NCI-H2029 treated with DMSO at 0.1 percent for 48 hours (cell line): ENCODE measurements at places on chromosomes 7 and 10.

GRCh38 chr7:150937848-150938561, 40.1 kb downstream of the KCNH2 start:
- DNase-seq, result peak; percentile 28

GRCh38 chr7:33813331-33813730, 92.0 kb upstream of the BMPER start:
- DNase-seq, result no peak

- no peak for DNase-seq
Measured at GRCh38 chr7:17677408-17677807, 262.9 kb downstream of the SNX13 start.

DNA sequence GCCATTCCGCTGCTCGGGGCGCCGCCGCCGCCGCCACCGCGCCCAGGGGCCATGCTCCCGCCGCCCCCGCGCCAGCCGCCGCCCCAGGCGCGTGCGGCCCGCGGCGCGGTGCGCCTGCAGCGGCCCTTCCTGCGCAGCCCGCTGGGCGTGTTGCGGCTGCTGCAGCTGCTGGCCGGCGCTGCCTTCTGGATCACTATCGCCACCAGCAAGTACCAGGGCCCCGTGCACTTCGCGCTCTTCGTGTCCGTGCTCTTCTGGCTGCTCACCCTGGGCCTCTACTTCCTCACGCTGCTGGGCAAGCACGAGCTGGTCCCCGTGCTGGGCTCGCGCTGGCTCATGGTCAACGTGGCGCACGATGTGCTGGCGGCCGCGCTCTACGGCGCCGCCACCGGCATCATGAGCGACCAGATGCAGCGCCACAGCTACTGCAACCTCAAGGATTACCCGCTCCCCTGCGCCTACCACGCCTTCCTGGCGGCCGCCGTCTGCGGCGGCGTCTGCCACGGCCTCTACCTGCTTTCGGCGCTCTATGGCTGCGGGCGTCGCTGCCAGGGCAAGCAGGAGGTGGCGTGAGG, 383 bp downstream of the MARVELD1 start:
- no peak for DNase-seq

DNA sequence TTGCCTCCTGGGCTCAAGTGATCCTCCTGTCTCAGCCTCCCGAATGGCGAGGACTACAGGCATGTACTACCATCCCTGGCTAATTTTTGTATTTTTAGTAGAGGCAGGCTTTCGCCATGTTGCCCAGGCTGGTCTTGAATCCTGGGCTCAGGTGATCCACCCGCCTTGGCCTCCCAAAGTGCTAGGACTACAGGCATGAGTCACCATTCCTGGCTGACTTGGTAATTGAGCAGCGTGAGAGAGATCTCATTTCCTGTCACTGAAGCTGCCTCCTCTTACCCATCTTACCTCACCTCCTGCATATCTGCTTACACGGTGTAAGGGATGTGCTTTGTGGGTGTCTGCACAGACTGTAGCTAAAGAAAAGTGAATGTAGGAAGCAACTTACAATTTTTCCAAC, 9.7 kb downstream of the IFIT3 start:
- no peak for DNase-seq

GRCh38 chr7:18496341-18496700, 772 bp downstream of the HDAC9 start:
- DNase-seq, result no peak

DNA sequence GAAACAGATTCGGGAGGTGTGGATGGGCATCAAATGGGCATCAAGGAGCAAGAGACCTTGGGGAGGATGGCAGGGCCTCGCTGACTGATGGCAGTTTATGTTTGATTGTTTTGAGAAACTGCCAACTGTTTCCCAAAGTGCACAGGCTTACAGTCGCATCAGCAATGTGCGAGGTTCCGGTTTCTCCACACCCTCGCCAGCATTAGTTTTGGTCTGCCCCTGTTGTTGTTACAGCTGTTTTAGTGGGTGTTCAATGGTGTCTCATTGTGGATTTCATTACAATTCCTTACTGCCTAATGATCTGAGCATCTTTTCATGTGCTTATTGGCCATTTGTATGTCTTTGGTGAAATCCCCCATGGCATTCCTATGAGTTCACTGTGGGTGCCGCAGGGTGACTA, 24.4 kb downstream of the AKR1E2 start:
- DNase-seq, result no peak

DNA sequence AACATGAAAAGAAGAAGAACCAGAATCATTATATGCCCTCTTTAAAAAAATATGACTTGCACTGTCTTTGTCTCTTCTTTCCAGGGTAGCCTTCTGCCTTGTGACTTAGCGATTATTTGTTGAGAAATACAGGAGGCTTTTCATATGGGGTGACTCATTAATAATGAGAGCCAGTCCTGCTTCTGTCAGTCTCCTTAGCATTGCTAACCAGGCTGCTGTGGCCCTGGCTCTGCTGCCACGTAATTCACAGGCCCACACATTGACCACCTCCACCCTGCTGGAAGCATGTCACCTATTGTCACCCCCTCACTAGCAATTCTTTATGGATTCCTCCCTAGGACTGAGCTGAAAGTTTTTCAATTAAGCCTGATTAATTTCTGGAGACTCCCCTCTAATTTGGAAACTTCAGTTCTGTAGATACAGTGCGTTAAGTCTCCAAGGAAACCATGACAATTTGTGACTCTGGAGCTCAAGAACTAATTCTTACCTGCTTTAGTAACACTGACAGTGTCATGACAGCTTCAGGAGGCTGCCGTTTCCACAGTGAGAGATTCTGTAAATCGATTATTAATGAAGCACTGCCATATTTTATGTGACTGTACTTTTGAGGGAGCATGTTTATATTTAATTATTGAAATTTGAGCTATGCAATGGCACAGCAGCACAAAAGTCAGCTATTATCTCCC, 267.9 kb upstream of the SP8 start:
- no peak for DNase-seq
